CD14-positive monocyte (primary cell): ENCODE measurements at places on chromosomes 1 and 21. TPM values are rescaled to one million over a fixed set of nuclear protein-coding genes. Genes with fewer than 3 reads are reported as not detected.

The FCER1A gene
- 2.1 and 8.4 TPM in 2 replicates for polyA plus RNA-seq

The C1orf210 gene
- not detected for polyA plus RNA-seq

The MROH7 gene
- not detected for polyA plus RNA-seq

The DIRAS3 gene
- not detected for polyA plus RNA-seq

The IGSF21 gene
- not detected for polyA plus RNA-seq

The SH2D2A gene
- polyA plus RNA-seq = not detected in 2 replicates

The FCRL1 gene
- 0.16 TPM for polyA plus RNA-seq

The C1orf74 gene
- 0.19 TPM for polyA plus RNA-seq

The CADM3 gene
- polyA plus RNA-seq = not detected in 2 replicates

The IGSF9 gene
- not detected for polyA plus RNA-seq

The RCSD1 gene
- 116 and 120 TPM in 2 replicates for polyA plus RNA-seq

The UBXN10 gene
- 0.30 TPM for polyA plus RNA-seq

The RIMKLA gene
- not detected for polyA plus RNA-seq

The FLG gene
- polyA plus RNA-seq = not detected in 2 replicates

The SMCP gene
- polyA plus RNA-seq = not detected

The PRAMEF13 gene
- polyA plus RNA-seq = not detected

The LCE2B gene
- polyA plus RNA-seq = not detected in 2 replicates

The RYR2 gene
- not detected for polyA plus RNA-seq

The PRAMEF25 gene
- not detected for polyA plus RNA-seq

The TCHHL1 gene
- not detected for polyA plus RNA-seq

The ITPKB gene
- polyA plus RNA-seq = 13.1 and 14.4 TPM in 2 replicates

The C1orf35 gene
- 30.8 and 34.2 TPM in 2 replicates for polyA plus RNA-seq

The HP1BP3 gene
- polyA plus RNA-seq = 78.8 and 135 TPM in 2 replicates

The CGN gene
- not detected for polyA plus RNA-seq

The NTRK1 gene
- 0.03 and 0.05 TPM in 2 replicates for polyA plus RNA-seq
